Activated CD4-positive, alpha-beta T cell treated with anti-CD3 and anti-CD28 coated beads, Interleukin-2, amount 10 ng/mL, durations not matched to agents 7 days and 5 days (primary cell): ENCODE measurements at places on chromosomes 4 and X.
A peak's percentile ranks its signal among the peaks of the same experiment; 100 is the strongest.

GRCh38 chr4:147003956-147004809, 58.5 kb upstream of the TTC29 start:
- no peak overlapping the region for H3K4me3 ChIP-seq
- H3K36me3 ChIP-seq = no peaks in the 10 kb centered on the region
- DNase-seq = no peak
- no peaks in the 10 kb centered on the region for H3K4me1 ChIP-seq
- no peaks in the 10 kb centered on the region for H3K27me3 ChIP-seq

GRCh38 chr4:17301266-17301665, 210.6 kb downstream of the QDPR start:
- H3K36me3 ChIP-seq = no peaks in the 10 kb centered on the region
- no peak overlapping the region for H3K4me3 ChIP-seq
- H3K4me1 ChIP-seq = no peaks in the 10 kb centered on the region
- peaks cover 5% of the 10 kb centered on the region for H3K27me3 ChIP-seq

GRCh38 chrX:129843459-129844306, at the start of gene ZDHHC9:
ZDHHC9 (minus strand) TSS chrX:129843886; CDS start chrX:129841945, 1,941 bp downstream.
- peak; percentile 85 for DNase-seq
- peaks cover 23% of the 10 kb centered on the region for H3K4me1 ChIP-seq
- peak within 1 kb of the TSS; percentile 77 for H3K27ac ChIP-seq
- peak within 1 kb of the TSS; percentile 83 for H3K4me3 ChIP-seq
- H3K36me3 ChIP-seq = no peaks in the 10 kb centered on the region

GRCh38 chrX:141180851-141181250, 3.9 kb upstream of the LDOC1 start:
- H3K36me3 ChIP-seq = no peaks in the 10 kb centered on the region
- H3K4me1 ChIP-seq = peaks cover 11% of the 10 kb centered on the region
- H3K27ac ChIP-seq = no peak overlapping the region
- H3K27me3 ChIP-seq = peaks cover 2% of the 10 kb centered on the region
- DNase-seq = no peak
- H3K4me3 ChIP-seq = no peak overlapping the region

DNA sequence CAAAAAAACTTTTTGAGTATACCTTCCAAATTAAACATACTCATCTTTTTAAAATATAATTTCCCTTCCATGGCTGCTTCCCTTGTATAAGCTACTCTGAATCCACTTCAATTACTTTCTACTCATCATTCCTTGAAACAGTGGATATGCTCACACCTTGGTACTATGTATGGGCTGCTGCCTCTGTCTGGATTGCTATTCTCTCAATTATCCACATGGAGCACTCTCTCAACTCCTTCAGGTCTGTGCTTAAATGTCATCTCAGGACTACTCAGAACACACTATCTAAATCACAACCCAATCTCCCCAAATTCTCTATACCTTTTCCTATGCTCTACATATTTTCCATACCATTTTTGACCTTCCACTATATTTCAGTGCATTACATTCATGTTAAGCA, 898.9 kb upstream of the EPHA5 start:
- no peaks in the 10 kb centered on the region for H3K27me3 ChIP-seq
- H3K4me1 ChIP-seq = no peaks in the 10 kb centered on the region
- no peaks in the 10 kb centered on the region for H3K36me3 ChIP-seq
- no peak overlapping the region for H3K27ac ChIP-seq
- H3K4me3 ChIP-seq = no peak overlapping the region
- DNase-seq = no peak

GRCh38 chr4:110849461-110849860, 226.6 kb upstream of the PITX2 start:
- H3K4me1 ChIP-seq = no peaks in the 10 kb centered on the region
- no peak for DNase-seq
- no peak overlapping the region for H3K27ac ChIP-seq
- H3K27me3 ChIP-seq = no peaks in the 10 kb centered on the region
- H3K4me3 ChIP-seq = no peak overlapping the region

GRCh38 chrX:21382715-21383114, 8.5 kb downstream of the CNKSR2 start:
- H3K36me3 ChIP-seq = no peaks in the 10 kb centered on the region
- H3K4me1 ChIP-seq = peaks cover 9% of the 10 kb centered on the region
- H3K27me3 ChIP-seq = no peaks in the 10 kb centered on the region
- no peak overlapping the region for H3K27ac ChIP-seq

DNA sequence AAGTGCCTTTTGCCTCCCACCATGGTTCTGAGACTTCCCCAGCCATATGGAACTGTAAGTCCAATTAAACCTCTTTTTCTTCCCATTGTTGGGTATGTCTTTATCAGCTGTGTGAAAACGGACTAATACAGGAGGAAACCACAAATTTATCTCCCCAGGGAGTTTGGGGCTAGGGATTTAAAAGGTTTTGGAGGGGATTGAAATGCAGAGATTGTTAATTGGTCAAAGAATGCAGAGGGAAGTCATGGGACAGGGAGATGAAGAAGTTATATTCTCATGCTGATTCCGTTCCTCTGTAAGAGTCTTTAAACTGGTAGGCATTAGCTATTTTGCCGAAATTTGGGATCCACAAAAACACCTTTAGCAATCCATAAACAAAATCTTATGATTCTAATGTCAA, 57.9 kb downstream of the TKTL2 start:
- H3K27ac ChIP-seq = no peak overlapping the region
- DNase-seq = no peak

DNA sequence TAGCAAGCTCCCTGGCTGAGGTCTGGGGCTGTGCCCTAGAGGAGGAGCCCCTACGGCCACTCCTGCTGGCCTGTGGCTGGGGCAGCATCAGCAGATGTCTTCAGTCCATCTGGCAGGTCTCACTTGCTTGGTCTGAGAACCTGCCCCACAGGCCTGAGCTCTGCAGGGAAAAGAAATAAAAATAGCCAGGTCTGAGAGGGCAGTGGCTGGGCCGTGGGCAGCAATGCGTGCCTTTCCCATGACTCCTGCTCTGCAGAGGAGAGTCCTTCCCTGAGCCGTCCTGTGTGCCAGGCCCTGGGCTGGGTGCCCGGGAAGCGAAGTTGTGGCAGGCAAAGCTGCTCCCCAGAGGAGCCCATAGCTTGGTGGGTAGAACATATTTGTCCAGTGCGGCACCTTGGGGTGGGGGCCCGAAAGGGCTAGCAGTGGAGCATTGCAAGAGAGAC, 11.3 kb upstream of the KIAA0232 start:
- H3K27me3 ChIP-seq = peaks cover 3% of the 10 kb centered on the region
- no peak for DNase-seq
- no peaks in the 10 kb centered on the region for H3K36me3 ChIP-seq

GRCh38 chr4:187236209-187236890, 512.7 kb upstream of the FAT1 start:
- H3K27me3 ChIP-seq = no peaks in the 10 kb centered on the region
- H3K4me1 ChIP-seq = no peaks in the 10 kb centered on the region
- no peak overlapping the region for H3K27ac ChIP-seq
- H3K4me3 ChIP-seq = no peak overlapping the region
- H3K36me3 ChIP-seq = no peaks in the 10 kb centered on the region

DNA sequence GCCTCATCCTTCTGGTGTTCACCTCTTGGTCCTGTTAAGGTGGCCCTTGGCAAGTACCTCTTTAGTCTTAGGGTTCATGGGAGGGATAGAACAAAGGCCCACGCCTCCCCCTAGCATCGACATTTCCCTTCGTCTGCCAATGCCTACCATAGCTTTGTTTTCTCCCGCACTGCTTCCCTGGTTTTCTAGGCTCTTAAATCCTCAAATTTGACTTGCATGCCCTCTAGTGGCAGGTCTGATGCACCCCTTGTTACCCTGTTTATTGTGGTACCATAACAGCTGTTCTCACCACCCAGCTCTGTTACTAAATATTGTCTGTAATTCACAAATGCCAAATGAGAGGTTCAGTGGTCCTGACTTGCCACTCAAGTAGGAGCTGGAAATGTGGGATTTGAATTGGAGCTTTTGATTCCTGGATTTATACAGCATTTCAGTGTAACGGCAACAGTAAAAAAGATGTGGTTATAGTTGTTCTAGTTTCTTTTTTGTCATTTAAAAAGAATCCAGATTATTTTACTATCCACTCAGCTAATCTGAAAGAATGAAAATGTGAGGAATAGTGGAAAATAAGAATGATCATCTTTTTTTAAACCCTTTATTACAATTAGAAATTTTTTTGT, 100.1 kb downstream of the REPS2 start:
- peaks cover 2% of the 10 kb centered on the region for H3K4me1 ChIP-seq
- DNase-seq = peak; percentile 48
- H3K36me3 ChIP-seq = no peaks in the 10 kb centered on the region
- no peaks in the 10 kb centered on the region for H3K27me3 ChIP-seq

GRCh38 chr4:89136525-89136924, 25.2 kb downstream of the TIGD2 start:
- H3K27ac ChIP-seq = no peak overlapping the region
- H3K4me1 ChIP-seq = no peaks in the 10 kb centered on the region
- H3K27me3 ChIP-seq = no peaks in the 10 kb centered on the region
- DNase-seq = no peak
- H3K4me3 ChIP-seq = no peak overlapping the region

DNA sequence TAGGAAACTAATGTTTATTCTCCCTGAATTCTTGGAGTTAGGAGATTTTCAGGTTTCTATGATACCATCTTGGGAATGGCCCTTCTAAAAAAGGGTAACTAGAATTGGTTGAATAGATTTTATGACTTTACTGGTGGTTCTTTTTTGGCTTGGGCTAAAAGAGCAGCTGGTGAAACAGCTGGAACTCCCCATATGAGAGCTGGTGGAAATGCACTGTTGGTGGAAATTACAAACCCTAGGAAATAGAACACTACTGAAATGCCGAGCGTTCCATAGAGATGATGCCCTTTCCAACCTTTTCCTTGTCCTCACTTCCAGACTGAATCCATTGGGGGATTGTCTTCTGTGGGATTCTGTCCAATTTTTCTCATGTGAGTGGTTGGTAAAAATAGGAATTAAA, 139.5 kb downstream of the STIM2 start:
- peaks cover 43% of the 10 kb centered on the region for H3K4me1 ChIP-seq
- no peaks in the 10 kb centered on the region for H3K27me3 ChIP-seq
- no peak for DNase-seq
- H3K4me3 ChIP-seq = no peak overlapping the region

DNA sequence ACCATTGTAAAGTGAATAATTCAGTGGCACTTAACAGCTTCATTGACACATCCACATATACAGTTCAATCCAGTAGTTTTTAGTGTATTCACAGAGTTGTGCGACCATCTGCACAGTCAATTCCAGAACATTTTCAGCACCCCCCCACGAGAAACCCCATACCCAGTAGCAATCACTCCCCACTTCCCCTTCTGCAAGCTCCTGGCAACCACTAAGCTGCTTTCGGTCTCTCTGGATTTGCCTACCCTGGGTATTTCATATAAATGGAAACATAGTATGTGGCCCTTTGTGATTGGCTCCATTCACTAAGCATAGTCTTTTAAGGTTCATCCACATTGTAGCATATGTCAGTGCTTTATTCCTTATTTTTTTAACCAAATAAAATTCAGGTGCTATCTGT, 10.0 kb downstream of the MSL3 start:
- DNase-seq = no peak
- H3K4me1 ChIP-seq = peaks cover 55% of the 10 kb centered on the region
- peaks cover 55% of the 10 kb centered on the region for H3K36me3 ChIP-seq
- H3K4me3 ChIP-seq = no peak overlapping the region
- H3K27ac ChIP-seq = peak overlapping the region; percentile 66

GRCh38 chr4:73832651-73833237, 3.7 kb upstream of the CXCL6 start:
- no peak overlapping the region for H3K4me3 ChIP-seq
- no peak overlapping the region for H3K27ac ChIP-seq
- no peak for DNase-seq
- no peaks in the 10 kb centered on the region for H3K36me3 ChIP-seq

GRCh38 chr4:14415146-14415545, 587.1 kb upstream of the CPEB2 start:
- no peaks in the 10 kb centered on the region for H3K4me1 ChIP-seq
- H3K4me3 ChIP-seq = no peak overlapping the region
- no peak overlapping the region for H3K27ac ChIP-seq
- no peak for DNase-seq
- H3K36me3 ChIP-seq = no peaks in the 10 kb centered on the region

DNA sequence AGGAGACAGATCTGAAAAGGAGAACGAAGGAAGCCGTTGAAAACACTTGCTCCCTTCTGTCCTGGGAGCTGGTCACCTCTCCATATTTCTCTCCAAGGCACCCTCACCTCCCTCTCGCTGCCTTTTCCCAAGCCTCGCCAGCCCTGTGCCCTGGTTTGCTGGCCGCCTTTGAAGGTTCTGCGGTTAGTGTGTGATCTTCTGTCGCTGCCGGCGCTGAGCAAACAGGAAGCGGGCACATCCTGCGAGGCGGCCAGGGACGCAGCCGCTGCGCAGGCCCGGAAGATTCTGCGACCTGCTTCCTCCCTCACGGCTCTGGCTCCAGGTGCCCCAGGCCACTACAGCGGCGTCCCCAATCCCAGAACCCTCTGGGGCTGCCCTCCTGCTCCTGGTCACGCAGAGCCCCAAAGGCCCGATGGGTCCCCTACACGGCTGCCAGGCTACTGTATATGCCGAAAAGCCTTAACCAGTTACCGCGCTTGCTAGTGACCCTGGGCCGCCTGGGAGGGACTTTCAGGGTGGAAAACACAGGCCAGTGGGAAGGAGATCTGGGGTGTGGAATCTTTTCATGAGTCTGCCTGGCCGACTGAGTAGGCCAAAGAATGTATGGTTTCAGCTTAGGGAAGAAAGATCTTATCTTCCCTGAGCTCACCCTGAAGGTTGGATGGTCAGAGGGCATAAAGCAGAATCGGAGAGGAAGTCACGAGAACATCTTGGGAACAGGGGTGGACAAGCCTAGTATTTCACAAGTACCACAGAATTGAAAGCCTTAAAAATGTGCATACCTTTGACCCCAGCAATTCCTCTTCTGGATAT, 2.3 kb upstream of the SASH3 start:
- peaks cover 60% of the 10 kb centered on the region for H3K4me1 ChIP-seq
- H3K36me3 ChIP-seq = peaks cover 32% of the 10 kb centered on the region
- H3K4me3 ChIP-seq = peak overlapping the region; percentile 65
- peak; percentile 76 for DNase-seq

DNA sequence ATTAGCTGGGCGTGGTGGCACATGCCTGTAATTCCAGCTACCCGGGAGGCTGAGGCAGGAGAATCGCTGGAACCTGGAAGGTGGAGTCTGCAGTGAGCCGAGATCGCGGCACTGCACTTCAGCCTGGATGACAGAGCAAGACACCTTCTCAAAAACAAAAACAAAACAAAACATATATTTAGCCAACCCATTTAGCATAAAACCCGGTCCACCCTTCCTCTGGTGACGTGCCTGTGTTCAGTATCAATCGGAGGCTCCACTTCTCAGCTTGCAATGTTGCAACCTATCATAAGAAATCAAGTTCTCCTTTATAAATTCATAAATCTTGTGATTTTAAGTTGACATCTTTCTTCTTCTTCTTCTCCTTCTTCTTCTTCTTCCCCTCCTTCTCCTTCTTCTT, 73.9 kb downstream of the SLC34A2 start:
- no peak for DNase-seq
- H3K27ac ChIP-seq = no peak overlapping the region
- no peaks in the 10 kb centered on the region for H3K36me3 ChIP-seq
- H3K4me3 ChIP-seq = no peak overlapping the region

- no peaks in the 10 kb centered on the region for H3K27me3 ChIP-seq
- H3K27ac ChIP-seq = peak overlapping the region; percentile 94
- peak; percentile 63 for DNase-seq
Measured at GRCh38 chr4:128812442-128813235, 3.1 kb downstream of the JADE1 start.
